Stimulated activated CD4-positive, alpha-beta T cell treated with anti-CD3 and anti-CD28 coated beads, Interleukin-1b, Interleukin-23, amount 100 ng/mL, for 24 hours (primary cell): ENCODE measurements at places on chromosomes 11 and 22.

- peak; percentile 80 for DNase-seq
These were observed 164.6 kb downstream of the ETS1 start for GRCh38 chr11:128422576-128423370.

DNA sequence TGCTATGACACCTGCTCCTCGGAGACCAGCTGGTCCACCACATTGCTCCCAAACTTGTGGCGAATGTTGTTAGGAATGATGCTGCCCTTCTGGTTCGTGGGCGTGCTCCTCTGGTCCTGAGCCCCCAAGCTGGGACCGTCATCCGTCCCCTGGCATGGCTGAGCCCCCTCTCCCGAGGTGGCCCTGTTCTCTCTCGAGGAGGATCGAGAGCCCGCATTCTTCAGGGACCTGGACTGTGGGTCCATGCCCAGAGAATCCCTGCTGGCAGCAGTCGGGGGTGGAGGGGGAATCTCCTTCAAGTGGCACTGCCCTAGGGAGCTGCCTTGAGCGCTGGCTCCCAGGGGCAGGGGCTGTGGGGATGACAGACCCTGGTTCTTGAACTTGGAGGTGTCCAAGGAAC lies 17.4 kb downstream of the TST start:
- DNase-seq, result no peak

DNA sequence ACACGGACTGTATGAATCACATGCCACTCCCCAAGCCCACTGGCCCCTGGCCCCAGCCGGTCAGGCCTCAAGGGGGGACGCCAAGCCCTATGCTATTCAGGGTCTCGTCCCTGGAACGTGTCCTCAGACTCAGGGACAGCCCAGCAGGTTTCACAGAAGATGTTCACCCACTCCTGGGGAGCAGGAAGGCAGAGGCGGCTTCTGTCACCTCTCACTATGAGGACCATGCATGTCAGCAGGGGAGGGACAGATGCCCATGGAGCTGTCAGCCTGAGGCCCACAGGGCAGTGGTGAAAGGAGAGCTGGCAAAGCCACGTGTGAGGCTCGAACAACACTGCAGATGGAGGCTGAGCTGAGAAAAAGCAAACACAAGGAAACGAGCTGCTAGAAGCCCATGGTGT lies 192.0 kb downstream of the SHANK2 start:
- no peak for DNase-seq

- DNase-seq, result no peak
These were observed 25.2 kb downstream of the GTF2H1 start for GRCh38 chr11:18347471-18348125.

- DNase-seq, result no peak
These were observed 22.9 kb upstream of the CTR9 start for GRCh38 chr11:10728154-10728553.
